Fibroblast of skin of left quadriceps (primary cell): ENCODE measurements at places on chromosomes 11 and 22.

- DNase-seq, result no peak
These were observed 8.0 kb upstream of the MMP10 start for GRCh38 chr11:102788334-102788995.

- DNase-seq, result no peak
These were observed 9.4 kb downstream of the PIM3 start for GRCh38 chr22:49969751-49970527.

DNA sequence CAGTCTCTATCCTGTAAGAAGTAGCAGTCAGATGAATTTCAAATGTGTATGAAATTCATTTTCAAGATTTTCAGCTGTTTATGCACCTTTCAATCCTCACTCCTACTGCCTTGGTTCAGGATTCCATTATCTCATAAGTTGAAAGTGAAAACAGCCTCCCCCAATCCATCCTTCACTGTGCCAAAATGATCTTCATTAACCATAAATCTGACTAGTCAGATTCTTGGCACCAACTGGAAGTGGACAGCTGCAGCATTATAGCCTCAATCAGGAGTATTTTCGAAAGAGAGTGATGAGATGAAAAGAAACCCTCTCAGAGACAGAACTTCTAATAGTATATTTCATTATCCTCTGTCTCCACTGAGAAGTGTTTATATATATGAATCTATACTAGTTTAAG, 365.3 kb upstream of the PDGFD start:
- DNase-seq, result no peak

DNA sequence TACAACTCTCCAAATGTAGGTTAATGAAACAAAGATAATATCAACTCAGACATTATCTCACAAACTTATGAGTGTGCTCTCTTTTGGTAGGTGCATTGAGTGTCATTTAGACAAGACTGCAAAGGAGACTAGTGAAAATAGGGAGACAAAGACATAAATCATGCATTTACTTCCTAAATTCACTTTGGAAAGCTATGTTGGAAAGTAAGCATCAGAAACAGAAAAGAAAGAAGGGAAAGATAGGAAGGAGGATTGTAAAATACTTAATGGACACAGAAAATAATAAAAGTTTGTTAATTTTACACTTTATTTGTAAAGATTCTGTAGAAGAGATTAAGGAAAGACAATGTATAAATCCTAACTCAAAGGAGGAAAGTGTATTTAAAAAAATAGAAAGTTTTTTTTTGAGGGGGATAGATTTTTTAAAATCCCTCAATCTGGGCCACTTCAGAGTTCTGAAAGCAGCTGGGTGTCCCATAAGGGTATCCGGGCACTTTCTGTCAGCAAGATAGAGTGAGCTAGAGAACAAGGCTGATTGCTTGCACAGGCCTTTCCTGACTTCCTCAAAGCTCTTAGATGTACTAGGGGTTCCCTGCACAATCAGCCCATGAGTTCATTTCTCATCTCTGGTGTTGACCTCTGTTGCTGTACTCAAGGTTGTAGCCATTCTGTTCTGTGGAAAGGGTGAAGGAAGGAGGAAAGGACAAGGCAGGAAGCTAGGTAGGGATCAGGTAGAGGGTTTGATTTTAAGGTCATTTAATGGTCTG, 22.4 kb upstream of the RDX start:
- no peak for DNase-seq

GRCh38 chr22:39661842-39662685, 91.5 kb downstream of the CACNA1I start:
- no peak for DNase-seq

- DNase-seq, result no peak
These were observed 8.9 kb upstream of the GRK3 start for GRCh38 chr22:25555586-25555985.

- DNase-seq, result no peak
These were observed 51.9 kb upstream of the EED start for GRCh38 chr11:86192519-86193257.

GRCh38 chr11:129995163-129995562, 7.5 kb downstream of the PRDM10 start:
- no peak for DNase-seq

DNA sequence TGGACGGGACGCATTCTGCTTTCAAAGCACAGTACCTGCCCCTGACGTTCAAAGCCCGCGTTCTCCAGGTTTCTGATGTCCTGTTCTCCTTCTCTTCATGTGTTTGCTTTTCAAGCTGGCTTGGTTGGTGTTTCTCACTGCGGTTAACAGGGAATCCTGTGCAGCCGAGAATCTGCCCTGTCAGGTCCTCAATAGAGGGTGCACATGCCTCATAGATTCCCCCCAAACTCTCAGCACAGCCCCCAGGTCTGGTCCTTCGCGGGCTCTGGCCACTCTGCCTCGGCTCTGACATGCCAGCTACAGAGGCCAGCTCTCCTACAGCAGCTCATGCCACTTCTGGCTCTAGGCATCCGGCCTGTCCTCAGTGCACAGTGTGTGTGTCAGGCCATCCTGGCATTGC, 1343.8 kb downstream of the TBC1D22A start:
- no peak for DNase-seq

DNA sequence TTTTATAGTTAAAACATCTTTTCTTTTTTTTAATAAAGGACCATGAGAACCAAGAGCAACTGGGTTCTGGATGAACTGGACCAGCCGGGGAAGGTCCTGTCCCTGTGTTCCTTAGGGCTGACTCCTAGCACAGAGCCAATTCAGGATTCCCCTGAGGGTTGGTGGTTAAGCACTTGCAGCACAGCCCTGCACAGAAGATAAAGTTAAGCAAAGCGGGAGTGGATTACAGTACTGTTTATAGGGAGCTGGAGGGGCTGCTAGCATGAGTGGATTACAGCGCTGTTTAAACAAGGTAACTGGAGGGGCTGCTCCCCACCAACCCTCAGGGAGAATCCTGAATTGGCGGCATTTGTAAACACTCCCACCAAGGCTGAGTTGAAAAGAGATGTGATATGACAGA, 90.6 kb downstream of the CELSR1 start:
- DNase-seq, result no peak

DNA sequence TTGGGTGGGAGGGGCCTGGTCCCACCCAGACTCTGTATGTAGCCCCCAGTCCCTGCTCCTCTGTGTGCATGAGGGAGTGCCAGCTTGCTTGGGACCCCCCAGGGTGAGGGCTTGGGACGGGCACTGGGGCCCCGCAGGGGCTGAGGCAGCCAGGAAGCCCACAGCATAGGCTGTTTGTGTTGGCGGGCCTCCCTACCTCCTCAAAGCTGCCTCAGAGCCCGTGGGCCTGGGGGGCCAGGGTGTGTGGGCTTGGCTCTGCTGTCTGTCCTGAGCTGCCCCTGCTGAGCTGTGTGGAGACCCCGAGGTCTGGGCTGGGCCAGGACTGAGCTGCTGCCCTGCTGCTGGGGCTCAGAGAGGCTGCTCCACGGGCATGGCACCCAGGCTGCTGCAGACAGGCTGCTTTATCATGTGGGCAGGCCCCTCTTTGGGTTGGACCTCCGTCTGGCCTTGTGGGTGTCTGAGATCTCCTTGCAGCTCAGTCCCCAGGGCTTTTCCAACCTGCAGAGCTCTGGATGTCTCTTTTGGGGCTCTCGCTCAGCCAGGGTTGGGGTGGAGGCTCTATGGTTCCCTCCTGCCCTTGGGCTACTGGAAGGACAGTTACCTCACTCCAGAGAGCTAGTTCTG, 3.3 kb downstream of the TSPAN4 start:
- no peak for DNase-seq

DNA sequence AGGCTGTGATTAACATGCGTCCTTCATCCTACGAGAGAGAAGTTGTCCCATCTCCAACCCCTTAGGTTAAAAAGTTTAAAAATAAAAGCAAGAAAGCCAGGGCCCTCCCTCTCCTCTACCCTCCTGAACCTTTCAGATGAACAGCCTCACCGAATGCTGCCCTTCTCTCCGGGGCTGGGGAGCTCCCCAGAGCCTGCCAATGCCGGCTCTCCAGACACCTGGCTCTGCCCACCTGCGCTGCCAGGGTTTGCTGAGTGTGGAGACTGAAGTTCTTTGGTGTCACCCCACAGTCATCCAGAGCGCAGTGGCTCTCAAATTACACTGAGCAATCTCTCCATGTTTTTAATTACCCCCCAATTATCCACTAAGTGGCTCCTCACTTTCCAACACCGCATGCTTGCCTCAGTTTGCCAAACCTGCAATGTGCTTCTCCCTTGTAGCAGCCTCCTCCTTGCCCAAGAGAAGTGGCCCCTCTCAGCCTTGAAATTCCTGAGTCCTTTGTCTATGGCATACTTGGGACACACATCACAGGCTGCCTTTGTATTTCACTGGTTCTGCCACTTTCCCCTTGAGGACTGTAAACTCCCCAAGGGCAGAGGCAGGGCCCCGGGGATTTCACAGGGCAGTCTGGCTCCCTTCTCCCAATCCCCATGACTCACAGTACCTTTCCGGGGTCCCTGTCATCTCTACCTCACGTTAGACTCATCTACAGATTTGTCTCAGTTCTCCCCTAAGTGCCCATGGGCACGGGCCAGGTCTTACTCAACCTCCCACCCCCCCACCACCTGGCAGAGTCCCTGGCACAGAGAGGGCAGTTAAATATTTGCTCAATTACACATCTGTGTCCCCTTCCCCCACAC, 2.0 kb downstream of the MYH9 start:
- DNase-seq, result no peak

DNA sequence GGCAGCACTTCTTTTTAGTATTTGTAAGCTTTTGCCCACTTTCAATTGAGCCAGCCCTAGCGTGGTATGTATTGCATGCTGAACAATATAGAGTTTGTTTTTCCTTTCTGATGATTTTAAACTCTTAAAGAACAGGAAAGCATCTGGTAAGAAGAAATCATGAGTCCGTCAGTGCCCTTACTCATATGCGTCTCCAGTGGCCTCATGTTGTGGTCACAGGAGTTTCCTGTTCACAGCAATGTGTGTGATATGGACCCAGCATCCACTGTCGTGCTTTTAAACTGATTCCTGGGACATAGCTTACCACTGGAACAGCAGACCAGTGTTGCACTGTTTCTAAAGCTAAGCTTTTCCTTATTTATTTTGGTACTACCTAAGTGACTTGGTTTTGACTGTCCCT, 40.1 kb downstream of the BID start:
- no peak for DNase-seq

GRCh38 chr22:41976961-41977566, 7.8 kb downstream of the SEPTIN3 start:
- no peak for DNase-seq

GRCh38 chr11:17098038-17098437, 20.6 kb upstream of the RPS13 start:
- DNase-seq, result no peak

DNA sequence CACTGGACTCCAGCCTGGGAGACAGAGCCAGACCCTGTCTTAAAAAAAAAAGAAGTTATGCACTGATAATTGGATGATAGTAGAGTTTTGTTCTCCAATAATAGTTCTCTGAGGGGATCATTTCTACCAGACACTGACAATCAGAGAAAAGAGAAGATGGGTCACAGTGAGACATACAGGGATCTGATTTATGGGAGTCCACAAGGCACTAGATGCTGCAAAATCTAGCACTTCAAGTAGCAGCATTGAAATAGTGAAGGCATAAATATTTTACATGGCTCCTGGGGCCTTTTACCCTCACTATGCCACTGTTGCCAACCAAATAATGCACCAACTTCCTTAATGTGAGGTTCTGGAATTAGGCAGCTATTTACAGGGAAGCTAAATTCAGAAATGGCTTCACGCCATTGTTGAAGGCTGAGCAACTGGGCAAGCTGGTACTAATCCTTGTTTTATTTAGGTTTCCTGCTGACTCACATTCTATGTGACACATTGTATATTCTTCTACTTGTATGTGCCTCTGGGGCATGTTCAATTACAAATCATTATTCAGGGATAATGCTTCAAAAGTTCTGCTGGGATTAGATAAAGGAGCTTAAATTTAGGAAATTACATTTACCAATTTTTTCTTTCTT, 38.2 kb upstream of the ABTB2 start:
- no peak for DNase-seq

GRCh38 chr22:39120983-39121382, 23.9 kb downstream of the APOBEC3H start:
- no peak for DNase-seq

GRCh38 chr11:35873721-35874120, 70.1 kb upstream of the LDLRAD3 start:
- no peak for DNase-seq

GRCh38 chr22:19088866-19089595, 33.2 kb downstream of the DGCR2 start:
- no peak for DNase-seq

DNA sequence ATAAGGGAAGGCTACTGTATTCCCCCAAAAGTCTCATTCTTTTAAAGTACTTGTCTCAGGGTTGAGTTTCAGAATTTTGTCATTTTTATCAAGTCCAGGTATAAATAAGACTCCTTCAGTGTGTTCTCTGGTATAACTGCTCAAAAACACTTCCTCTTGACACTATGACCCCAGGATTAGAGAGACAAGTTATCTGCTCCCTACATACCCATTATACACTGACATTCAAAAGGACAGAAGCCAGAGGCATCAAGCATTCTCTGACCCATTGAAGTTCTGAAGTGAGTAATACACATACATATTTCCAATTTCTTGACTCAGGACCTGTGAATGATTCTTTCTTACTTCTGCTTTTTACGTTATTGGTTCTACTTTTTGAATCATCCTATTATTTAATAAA, 447.8 kb upstream of the CNTN5 start:
- no peak for DNase-seq

DNA sequence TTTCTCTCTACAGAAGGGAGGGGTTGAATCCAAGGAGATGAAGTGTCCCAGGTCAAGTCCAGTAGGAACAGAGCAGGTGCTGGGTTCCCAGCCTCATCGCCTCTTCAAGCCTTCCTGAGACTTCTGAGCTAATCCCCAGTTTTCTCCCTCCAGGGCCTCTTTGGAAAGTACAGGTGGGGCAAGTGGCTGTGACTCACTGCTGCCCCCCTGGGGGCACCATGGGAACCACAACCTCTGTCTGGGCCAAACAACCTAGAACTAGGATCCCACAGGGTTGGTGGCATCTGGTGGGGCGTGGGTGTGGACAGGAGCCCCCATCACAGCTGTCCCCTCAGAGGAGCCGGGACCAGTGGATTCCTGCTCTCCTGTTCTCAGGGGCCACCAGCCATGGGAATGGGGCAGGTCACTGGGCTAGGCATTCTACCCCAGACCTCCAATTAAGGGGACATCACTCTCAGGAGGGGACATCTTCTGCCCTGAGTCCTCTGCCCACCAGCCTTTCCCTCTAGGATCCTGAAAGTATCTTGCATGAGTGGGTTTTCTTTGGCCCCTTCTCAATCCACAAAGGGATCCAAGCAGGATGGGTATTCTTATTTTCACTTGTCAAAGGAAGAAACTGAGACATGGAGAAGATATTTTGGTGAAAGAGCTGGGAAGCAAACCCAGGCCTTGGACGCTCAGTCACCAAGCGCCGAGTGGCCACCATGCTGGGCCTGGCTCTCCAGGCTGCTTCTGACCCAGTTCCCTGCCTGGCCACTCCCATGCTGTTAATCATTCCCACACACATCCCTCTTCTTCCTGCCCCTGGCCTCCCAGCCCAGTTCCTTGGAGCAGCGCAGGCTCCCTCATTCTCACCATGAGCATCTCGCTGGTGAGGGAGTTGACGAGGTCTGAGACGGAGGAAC, 23.8 kb downstream of the LRRC10B start:
- DNase-seq, result no peak

GRCh38 chr11:36092314-36093030, 148.6 kb downstream of the LDLRAD3 start:
- DNase-seq, result no peak

GRCh38 chr22:20983081-20983771, 1.1 kb downstream of the LZTR1 start:
- DNase-seq, result no peak
